ENCODE measurements at places on chromosomes 3 and 15.

DNA sequence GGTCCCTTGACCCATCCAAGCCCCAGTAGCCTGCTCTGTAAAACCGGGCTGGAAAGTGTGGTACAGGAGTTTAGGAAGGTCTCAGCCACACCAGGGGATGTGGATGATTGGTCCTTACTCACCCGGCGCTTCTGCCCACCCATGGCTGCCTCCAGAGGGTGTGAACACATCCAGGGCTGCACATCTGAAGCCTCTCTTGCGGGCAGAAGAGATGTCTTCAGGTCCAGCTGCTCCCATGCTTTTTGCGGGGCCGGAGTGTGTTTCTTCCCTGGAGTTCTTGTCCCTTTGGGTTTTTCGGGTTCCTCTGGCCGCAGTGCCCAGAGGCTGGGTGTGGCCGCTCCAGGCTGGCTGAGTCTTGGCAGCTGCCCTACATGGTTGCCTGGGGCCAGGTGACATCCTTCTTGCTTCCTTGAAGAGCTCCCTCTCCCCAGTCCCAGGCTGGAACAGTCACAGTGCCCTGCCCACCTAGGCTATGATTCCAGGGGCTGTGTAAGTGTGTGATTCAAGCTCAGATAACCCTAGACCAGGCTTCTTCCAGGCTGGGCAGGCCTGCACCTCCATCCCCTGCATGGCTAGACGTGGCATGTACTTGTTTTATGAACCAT lies 33.9 kb downstream of the HDAC11 start:
- no peak for DNase-seq

- no peak for DNase-seq
Measured at GRCh38 chr3:70982700-70983140, 600.8 kb downstream of the FOXP1 start.

GRCh38 chr3:26353097-26353496 lies 269.5 kb upstream of the LRRC3B start:
- no peak for DNase-seq

- DNase-seq: no peak
Measured at GRCh38 chr15:83549623-83550022, 102.5 kb downstream of the SH3GL3 start.

GRCh38 chr3:112815981-112816380 lies 30.7 kb downstream of the CD200R1L start:
- DNase-seq: no peak

- no peak for DNase-seq
Measured at GRCh38 chr15:77630956-77631744, 1.6 kb downstream of the LINGO1 start.

DNA sequence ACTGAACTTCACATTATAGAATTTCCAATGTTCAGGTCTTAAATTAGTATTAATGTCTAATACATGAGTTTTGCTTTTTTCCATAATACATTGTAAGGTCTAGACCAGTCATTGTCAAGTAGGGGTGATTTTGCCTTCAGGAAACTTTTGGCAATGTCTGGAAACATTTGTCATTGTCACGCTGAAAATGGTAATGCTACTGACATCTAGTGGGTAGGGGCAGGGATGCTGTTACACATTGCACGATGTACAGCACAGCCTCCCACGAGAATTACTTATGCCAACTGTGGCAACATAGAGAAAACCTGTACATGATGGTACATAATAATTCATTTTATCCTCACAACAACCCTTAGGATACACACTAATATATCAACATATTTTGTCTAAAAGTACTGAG lies 384.1 kb downstream of the CADM2 start:
- DNase-seq: no peak

DNA sequence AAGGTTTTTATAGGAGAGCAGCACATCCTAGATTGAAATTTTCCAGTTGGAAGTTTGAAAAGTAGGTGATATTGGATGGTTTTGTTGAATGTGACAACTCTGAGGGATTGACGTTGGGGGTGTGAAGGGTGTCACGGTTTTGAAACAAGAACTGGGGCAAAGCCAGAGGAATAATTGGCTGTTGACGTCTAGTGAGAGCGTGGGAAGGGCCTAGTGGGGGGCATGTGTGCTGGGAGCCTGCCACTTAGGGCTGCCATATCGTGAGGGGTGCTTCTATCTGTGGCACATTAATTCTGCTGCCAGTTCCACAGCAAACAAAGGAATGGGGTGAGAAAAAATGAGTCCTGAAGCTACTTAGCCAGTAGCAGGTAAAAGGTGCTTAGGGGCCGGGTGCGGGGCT lies 129.4 kb downstream of the LRIG1 start:
- DNase-seq: no peak

- DNase-seq: no peak
Measured at GRCh38 chr3:67109651-67110204, 111.6 kb downstream of the KBTBD8 start.

DNA sequence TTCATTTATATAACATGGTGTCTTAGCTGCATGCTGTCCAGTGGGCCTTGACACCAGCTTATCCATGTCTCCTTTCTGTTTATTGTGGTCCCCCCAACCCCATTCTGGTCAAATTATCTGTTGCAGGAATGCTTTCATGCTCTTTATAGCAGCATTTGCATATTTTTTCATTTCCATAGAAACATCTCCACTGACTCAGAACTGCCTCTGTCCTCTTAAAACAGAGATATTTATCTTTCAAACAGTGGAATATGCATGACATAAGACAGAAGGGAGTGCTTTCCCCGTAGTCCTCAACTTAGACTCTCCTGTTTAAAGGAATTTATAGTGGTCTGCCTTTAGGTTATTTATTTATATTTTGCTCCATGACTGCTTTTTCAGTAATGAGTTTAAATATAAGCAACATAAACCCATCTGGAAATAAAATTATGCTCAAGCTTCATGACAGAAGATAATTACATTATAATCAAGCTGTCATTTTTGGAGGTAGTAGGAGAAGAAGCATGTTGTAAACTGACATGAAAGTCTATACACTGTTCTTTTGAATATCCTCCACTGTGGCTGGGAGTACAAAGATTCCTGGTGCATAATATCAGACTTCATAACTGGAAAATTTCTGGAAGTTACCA lies 179.5 kb upstream of the CD96 start:
- no peak for DNase-seq

GRCh38 chr3:171262431-171262830 lies 197.8 kb downstream of the TNIK start:
- DNase-seq: no peak

DNA sequence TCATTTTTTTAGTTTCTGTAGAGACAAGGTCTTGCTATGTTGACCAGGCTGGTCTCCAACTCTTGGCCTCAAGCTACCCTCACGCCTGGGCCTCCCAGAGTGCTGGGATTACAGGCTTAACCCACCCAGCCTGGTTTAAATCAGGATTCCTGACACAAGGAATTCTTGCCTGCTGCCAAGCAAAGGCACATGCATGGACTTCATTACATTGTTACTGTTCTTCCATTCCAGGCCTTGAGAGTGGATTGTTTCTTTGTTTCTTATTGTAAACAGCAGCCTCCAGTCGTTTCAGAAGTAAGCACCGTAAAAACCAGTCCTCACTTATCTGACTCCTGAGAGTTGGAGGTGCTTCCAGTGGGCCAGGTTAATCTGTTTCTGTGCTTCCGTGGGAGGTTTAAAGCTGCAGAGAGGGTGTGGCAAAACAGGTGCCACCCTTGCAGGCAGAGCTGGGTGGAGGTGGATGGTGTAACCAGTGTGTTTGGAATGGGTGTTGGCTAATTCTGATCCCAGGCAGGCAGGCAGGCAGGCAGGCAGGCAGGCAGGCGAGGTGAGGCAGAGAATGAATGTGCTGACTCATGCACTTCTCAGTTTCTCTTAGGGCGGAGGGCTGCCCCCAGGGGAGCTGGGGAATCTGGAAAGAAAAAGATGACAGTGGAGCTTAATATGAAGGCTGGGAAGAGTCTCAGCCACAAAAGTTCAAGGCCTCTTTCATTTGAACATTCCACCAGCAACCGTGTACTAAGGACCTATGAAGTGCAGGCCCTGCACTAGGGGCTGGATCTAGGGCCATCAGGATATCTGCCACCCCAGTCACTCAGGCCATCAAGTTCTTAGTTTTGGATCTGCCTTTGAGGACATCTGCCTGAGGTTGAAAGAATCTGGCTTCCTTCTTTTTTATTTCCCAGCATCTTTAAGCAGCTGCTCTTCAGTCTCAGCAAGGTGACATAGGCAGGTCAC lies 37.0 kb upstream of the CDCP1 start:
- no peak for DNase-seq

DNA sequence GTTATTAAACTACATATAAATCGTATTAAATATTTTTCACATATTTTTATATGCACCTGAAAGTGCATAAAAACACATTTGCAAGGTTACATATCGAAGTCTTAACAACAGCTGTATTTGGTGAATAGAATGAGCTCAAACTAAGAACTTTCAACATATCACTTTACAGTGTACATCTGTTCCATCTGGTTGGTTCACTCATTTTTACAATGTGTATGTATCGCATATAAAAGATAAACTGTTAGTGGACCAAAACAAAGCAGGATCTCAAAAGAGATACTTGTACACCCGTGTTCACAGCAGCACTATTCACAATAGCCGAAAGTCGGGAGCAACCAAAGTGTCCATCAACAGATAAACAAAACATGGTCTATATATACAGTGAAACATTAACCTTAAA lies 55.8 kb downstream of the TBL1XR1 start:
- no peak for DNase-seq

DNA sequence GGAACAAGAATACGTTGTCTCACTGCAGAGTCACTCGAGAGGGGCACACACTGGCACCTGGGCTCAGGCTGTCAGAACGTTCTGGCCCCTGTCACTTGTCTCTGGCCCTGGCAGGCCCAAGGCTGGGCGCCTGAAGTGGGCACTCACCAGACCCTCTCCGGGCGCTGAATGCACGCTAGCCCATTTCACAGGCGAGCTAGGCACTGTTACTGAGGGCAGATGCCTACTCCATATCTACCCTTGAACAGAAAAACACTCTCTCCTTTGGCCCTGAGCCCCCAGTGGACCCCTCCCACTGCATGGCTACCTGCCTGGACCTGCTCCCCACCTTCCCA lies 42.3 kb upstream of the IQSEC1 start:
- DNase-seq: no peak

DNA sequence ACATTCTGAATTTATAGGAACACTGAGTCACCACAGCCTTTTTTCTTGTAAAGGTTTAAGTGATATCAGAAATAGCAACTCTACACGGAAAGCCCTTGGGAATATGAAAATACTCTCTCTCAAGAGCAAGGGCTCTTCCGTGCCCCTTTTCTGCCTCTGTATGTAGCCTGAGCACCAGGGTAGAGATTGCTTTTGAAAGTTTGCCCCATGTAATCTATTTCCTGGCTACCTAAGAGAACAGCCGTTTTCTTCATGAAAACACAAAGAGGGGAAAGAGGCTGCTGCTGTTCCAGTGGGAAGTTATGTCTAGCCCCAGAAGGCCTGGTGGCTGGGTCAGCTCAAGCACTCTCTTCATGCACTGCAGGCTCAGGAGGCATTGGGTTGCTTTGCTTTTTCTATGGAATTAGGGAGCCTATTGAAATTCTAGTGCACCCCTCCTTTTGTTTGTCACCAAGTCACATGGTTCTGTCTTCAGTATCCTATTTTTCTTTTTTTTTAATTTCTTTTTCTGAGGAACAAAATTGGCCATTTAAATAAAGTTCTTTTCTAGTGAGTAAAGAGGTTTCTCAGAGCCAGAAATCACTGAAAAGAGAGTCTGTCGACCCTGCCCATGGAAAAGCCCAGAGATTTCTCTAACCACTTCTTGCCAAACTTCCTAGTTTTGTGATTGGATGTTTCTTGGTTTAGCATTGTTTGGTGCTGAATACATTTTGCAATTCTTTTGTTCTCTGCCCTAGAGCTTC lies 39.5 kb downstream of the TIGIT start:
- no peak for DNase-seq

- DNase-seq: no peak
Measured at GRCh38 chr3:78751266-78751665, 1016.5 kb downstream of the ROBO1 start.

DNA sequence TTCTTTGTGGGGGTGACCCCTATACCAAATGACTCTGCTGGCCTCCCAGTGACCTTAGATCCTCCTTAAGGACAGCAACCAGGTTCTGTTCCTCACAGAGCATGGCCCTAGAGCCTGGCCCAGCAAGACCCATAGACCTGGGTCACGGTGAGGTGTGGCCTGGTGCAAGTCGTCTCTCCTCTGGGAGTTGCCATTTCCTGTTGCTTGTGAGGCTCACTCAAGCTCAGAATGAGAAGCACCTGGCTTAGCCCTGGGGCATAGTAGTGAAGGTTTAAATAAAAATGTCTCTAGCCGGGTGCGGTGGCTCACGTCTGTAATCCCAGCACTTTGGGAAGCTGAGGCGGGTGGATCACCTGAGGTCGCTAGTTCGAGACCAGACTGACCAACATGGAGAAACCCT lies 131.3 kb downstream of the SMAD6 start:
- no peak for DNase-seq

- no peak for DNase-seq
Measured at GRCh38 chr3:155629556-155629955, 115.3 kb downstream of the PLCH1 start.

GRCh38 chr15:66288551-66289185 lies 4.7 kb upstream of the DIS3L start:
- no peak for DNase-seq

- DNase-seq: no peak
Measured at GRCh38 chr15:33125894-33126537, 68.5 kb downstream of the FMN1 start.

DNA sequence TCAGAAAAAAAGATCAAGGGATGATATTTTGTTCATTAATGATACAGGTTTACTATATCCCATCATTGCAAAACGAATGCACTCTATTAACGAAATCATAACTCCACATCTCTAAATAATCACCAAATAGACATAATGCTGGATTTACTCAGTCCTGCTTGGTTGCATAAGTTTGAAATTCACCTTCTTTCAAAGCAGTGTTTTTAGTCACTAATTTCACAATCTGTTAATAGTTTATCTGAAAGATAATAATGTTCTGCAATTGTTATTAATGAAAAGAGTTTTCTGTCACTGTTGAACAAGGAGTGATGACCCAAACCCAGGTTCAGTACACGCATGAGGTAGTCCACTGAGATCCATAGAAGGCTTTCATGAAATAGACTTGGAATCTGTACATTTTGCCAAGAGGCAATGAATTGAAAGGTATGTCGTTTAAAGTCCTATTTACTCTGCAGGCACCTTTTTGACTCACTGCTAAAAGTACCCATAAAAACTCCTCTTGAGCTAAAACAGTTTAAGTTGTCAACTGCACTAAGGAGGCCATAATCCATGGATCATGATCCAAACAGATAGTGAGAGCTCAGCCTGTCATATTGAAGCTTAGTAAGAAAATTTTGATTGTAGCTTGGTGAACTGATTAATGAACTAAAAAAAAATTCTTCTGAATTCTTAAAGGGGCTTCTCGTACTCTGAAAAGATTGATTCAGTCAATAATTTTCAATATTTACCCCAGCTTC lies 75.6 kb upstream of the MBNL1 start:
- DNase-seq: no peak

GRCh38 chr3:100402891-100403290 lies 1.6 kb downstream of the LNP1 start:
- no peak for DNase-seq

DNA sequence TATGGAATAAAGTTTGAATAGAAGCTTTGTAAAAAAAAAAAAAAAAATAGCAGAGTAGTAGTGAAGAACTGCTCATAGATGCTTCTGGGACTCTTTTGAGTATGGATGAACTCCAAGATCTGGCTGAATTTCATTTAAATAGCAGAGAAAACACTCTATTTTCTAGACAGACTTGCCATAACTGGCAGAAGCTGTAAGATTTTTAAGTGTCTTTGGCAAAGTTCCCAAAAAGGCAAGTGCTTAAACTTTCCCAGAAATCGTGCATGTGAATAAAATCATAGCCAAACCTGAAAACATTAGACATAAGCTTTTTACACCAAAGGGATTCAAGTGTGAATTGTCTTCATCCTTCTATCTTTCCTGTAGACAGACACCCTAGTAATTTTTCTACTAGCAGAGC lies 110.3 kb upstream of the MITF start:
- DNase-seq: no peak
